ENCODE measurements at places on chromosomes 3 and 15.

DNA sequence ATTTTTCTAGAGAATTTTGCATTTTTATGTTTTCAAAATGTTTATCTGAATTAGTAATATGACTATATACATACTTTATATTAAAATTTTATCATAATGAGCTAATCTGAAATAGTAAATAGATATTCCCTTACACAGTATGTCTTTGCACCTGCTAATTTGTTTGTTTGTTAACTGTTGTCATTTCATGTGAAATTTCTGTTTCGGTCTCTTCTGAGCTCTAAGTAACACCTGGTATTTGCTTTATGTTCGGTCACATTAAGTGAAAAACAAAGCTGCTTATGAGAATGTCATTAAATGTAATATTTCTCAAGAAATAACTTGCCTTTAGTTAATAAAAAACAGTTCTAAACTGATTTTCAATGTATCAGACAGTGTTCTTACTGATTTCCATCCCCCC, 61.1 kb downstream of the FNDC3B start:
- DNase-seq, result no peak

DNA sequence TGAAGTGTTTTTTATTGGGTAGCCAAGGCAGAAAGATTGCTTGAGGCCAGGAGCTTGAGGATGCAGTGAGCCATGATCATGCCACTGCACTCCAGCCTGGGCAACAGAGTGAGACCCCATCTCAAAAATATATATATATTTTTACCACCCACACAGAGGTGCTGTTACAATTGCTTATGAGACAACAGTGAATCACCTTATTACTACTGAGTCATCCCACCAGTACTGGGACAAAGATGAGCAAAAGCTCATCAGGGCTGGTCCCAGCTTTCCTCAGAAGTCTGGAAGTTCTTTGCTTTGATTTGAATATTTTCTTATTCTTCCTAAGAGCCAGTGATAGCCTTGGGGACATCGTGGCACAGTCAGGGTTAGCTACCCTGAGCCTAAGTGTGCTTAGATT, 207.7 kb downstream of the SOX2 start:
- no peak for DNase-seq

GRCh38 chr15:59200560-59200959, 6.1 kb upstream of the LDHAL6B start:
- no peak for DNase-seq

- DNase-seq, result peak; percentile 33
Observed at GRCh38 chr3:42711491-42712343, 9.1 kb upstream of the HHATL start.
